ENCODE measurements at places on chromosomes 12 and 14. TPM values are rescaled to one million over a fixed set of nuclear protein-coding genes. Genes with fewer than 3 reads are reported as not detected.

The ANKS1B gene
- total RNA-seq: 0.63 TPM

The OTX2 gene
- total RNA-seq: not detected

The LTBR gene
- 229 TPM for total RNA-seq

The HEBP1 gene
- 58.6 TPM for total RNA-seq
